ENCODE measurements at places on chromosomes 11 and 22.
A peak's percentile ranks its signal among the peaks of the same experiment; 100 is the strongest.

- DNase-seq, result peak; percentile 89
Measured at GRCh38 chr11:118908901-118909618, 16.7 kb downstream of the BCL9L start.

DNA sequence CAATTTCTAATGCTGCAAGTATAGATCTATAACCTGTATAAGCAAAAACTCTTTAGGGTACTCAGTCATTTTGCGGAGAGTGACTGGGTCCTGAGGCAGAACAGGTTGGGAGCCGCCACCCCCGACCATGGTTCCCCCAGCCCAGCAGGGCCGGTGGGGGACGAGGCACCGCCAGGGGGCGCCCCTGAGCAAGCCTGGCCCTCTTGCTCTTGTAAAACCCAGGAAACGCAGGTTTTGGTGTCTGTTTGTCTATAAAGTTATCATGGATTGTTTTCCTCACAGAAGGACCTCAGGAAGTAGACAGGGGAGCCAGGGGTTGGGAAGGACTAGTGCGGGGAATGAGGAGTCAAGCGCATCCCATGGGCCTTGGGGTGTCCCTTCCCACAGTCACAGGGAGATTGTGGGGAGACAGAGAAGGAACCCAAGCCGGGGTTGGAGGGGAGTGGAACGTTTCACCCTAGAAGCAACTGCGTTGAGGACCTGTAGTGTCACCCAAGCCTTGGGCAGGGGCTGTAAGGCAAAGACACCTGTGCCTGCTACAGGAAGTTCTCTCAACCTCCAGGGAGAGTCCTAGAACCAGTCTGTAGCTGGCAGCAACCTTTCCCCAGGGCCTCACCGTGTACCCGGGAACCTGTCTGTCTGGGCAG, 26.4 kb downstream of the KCTD17 start:
- peak; percentile 61 for DNase-seq

- DNase-seq, result no peak
Measured at GRCh38 chr11:118651820-118652219, 27.6 kb downstream of the TREH start.

- DNase-seq, result peak; percentile 86
Measured at GRCh38 chr11:46686886-46687795, 13.3 kb downstream of the ARHGAP1 start.

- DNase-seq, result no peak
Measured at GRCh38 chr22:17319546-17319945, 49.7 kb upstream of the CECR2 start.

DNA sequence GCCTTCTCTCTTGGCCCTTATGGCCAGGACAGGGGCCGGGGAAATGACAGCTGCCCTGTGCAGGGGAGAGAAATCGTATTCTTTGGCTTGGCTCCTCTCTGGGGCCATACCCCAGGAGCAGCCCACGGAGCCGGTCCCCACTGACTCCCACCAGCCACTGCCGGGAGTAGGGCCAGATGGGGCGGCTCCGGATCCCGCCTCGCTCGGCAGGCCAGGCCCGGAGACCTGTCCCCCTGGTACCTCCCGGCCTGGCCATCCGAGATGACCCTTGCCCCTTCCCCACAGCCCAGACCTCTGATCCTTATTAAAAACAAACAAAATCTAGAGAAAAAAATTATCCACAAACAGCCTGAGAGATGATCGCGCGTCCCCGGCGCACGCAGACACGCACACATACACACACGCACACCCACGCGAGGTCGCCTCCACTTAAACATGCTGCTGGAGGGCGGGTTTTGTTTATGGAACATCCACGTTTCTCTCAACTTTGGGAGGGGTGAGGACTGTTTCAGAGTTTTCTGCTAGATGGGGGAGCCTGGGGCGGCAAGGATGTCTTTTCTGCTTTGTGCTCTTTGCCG, 59.1 kb downstream of the IGLL1 start:
- peak; percentile 64 for DNase-seq

Measured in fibroblast of pulmonary artery (primary cell).